Esophagus squamous epithelium (tissue), 5 donors: ENCODE measurements at places on chromosomes 5 and 9.

GRCh38 chr5:127320032-127320965, 29.7 kb downstream of the MEGF10 start:
- DNase-seq: no peak

DNA sequence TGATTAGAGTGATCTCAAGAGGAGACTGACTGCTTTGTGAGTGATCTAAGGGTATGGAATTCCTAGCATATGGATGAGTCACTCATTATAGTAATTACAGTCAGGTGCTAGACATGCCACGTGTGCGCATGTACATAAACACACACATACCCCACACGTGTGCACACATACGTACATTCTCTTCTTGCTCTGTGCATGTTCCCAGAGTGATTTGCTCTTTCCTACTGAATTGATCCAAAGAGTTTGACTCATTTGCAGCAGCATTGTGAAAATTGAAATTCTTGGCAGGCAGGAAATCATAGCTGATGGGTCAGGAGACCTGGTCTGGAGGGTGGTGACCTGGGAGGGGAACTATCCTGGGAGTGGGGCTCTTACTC, 63.8 kb downstream of the ANGPTL2 start:
- no peak for DNase-seq

- no peak for DNase-seq
Observed at GRCh38 chr5:112338681-112339337, 80.3 kb downstream of the EPB41L4A start.

DNA sequence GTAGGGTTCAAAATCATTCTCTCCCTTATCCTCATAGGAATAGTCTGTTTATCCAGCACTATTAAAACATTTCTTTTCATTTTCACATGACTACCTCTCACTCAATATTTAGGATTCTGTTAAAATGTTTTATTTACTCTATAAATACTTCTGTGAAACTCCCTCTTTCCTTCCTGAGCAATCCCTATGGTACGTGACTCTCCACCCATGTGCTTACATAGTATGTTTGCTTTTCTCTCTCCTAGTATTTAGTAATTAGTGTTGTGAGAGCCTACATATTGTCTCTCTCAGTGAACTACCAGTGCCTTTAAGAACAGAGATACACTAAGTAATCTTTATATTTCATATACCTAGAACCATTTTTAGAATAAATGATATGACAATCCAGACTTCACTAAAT, 46.0 kb downstream of the PTPRD start:
- no peak for DNase-seq

GRCh38 chr5:170421826-170422225, 32.7 kb upstream of the KCNMB1 start:
- DNase-seq: no peak

GRCh38 chr5:96733771-96734500, 71.8 kb downstream of the CAST start:
- no peak for DNase-seq

- DNase-seq: no peak
Observed at GRCh38 chr5:75720882-75721281, 3.6 kb upstream of the POC5 start.

- DNase-seq: no peak
Observed at GRCh38 chr9:134879664-134880483, 736 bp upstream of the FCN2 start.

DNA sequence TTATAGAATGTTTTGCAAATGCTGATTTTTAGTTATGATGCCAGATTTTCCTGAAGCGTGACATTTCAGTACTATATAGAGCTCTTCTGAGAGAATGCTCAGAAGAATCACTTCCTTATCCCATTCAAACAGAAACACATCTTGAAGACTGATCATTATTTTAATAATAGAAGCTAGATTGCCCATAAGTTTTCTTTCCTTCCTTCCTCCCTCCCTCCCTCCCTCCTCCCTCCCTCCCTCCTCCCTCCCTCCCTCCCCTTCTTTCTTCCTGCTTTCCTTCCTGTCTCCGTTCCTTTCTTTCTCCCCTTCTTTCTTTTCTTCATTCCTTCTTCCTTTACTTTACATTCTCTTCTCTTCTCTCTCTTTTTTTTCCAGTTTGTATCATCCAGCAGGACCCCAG, 767.4 kb downstream of the IRX1 start:
- DNase-seq: no peak

DNA sequence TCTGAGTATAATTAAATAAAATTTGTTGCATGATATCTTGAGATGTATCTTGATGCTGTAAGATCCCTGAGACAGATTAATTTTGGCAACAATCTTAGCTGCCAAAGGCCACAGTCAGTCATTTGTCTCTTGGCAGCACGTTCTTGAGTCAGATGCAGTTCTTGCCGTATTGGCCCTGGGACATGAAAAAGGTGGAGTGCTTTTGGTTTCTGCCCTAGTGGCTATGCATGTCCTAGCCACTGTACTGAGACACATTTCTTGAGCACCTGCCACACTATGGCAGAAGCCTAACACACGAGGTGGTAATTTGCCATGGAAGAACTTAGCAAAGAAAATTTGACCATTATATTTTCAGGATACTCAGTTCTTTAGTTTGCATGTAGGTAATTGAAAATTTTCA, 45.0 kb upstream of the PHF2 start:
- DNase-seq: no peak

DNA sequence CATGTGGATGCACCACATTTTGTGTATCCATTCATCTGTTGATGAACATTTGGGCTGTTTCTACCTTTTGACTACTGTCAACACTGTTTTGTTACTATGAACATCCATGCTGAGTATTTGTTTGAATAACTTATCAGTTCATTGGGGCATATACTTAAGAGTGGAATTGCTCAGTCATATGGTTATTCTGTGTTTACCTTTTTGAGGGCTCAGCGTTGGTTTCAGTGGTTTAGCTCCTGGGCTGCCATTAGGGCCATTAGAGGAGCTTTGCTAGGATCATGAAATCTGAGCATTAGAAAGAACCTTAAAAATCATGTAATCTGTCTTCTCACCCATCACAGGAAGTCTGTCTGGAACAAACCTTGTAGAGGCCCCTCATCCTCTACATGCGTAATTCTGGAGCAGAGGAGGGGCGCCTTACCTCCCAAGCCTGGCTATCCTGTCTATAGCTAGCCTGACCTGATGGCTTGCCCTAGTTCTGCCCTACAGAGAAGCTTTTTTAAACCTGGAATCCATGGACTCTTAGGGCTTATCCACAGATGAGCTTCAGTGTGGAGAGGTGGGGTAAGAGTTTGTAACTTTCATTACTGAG, 92.9 kb downstream of the PDZD2 start:
- DNase-seq: no peak

GRCh38 chr5:158378931-158379330, 520.0 kb upstream of the CLINT1 start:
- DNase-seq: no peak

GRCh38 chr5:107806705-107807104, 136.0 kb upstream of the EFNA5 start:
- no peak for DNase-seq

DNA sequence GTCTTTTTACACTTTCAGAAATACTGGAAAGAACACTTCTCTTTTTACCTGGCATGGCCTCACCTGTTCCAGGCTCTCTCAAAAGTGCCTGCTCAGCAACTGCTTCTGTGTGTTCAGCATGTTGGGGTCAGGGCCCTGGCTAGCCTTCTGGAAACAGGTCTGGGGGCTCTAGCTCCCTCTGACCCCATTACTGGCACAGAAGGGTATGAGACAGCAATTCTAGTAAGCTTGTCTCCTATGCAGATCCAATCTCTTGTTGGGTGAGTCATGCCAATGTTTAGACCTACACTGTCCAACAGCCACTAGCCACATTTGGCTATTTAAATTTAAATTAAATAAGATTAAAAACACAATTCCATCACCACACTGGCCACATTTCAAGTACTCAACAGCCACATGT, 80.8 kb downstream of the MAPKAP1 start:
- no peak for DNase-seq

DNA sequence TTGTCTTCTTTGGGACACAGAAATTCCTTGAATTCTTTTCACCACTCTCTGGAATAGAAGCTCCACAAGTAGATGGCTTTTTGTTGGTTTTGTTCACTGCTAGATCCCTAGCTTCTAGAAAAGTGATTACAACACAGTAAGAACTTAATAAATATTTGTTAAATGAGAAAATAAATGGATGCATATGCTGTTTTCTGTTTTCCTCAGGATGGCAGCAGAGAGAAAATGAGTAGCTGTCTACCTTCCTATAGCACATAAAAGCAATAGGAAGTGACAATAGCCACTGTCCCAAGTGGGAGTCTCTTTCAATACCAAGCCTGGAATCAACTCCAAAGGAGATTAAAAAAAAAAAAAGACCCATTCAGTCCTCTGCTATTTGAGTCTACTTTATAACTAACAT, 100.6 kb upstream of the NREP start:
- DNase-seq: no peak

GRCh38 chr9:25864509-25864908, 186.3 kb upstream of the TUSC1 start:
- DNase-seq: no peak

DNA sequence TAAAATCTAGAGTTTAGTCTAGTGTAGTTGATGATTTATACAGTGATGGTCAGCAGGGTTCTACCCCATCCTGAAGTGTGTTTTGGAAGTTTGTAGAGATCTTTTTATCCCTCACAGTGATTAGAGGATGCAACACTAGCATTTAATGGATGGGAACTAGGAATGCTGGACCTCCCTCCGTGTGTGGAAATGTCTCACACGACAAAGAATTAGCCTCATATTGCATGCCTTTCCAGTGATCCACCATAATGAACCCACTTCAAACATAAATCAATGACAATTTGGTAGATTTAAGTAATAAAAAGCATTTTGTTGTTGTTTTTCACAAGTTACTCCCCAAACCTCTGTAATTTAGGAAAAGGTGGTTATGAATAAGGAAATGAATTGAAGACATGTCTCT, 82.5 kb upstream of the LMNB1 start:
- DNase-seq: no peak

GRCh38 chr5:141392429-141393198, at the start of gene PCDHGA8:
TSS of gene PCDHGA8 (plus strand) at chr5:141392633. CDS start at chr5:141392814, 181 bp downstream.
- no peak for DNase-seq

GRCh38 chr9:132731230-132731629, 61.0 kb downstream of the GTF3C4 start:
- DNase-seq: no peak

DNA sequence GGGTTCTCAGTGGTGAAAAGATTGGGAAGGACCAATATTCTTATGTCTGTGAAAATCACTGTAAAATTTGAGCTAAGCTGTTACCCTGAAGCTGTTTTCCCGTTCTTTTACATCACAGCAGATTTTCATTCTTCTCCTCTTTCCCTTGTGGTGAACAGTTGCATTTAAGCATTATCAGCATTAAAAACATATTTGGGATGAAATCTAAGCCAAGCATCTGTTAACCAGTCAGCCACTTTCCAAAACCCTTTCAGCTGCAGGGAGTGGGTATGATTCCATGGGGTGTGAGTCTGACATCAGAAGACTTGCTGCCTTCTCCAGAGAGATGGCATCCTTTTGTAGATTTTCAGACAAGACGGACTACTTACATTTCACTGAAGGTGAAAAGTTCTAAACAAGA, 97.2 kb downstream of the TRIO start:
- DNase-seq: no peak

- DNase-seq: no peak
Observed at GRCh38 chr5:4740156-4740555, 400.0 kb upstream of the ADAMTS16 start.

DNA sequence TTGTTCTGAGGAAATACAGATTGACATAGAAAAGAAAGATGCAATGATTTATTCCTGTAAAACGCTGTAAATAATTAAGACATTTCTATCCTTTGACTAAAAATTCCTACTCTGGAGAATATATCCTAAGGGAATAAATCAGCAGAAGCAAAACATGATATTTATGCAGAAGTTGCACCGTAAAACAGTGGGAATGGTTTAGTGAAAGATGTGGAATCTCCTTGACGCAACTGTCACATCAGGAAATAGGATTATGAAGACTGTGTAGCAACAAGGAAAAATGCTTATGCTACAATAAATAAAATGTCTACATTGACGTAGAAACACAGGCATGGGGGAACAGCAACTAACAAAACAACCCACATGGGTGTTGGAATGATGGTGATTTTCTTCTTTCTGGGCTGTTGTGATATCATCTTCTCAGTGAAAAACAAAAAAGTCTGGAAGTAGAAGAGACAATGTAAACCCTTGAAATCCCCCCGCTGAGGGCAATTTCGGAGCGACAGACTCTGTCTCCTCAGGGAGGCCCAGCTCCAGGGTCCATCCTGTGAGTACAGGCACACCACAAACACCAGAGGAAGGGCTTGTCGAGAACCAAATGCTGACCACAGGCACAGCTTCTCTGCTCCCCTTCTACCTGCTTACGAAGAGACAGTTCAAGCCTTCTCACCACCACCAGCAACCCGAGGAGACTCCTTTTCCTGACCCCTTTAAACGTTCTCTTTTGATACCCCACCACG, 25.2 kb downstream of the COL23A1 start:
- no peak for DNase-seq

DNA sequence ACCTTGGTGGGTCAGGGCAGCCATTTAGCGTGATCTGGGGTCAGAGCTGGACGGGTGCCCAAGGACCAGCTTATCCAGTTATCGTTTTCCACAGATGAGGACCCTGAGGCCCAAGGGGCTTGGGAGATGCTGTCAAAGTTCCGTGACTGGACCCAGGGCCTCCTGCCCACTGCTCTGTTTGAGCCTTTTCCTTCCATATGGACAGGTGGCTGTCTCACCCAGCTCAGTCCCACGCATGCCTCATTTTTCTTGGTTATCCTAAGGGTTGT, 56.5 kb downstream of the TRIP13 start:
- DNase-seq: no peak

DNA sequence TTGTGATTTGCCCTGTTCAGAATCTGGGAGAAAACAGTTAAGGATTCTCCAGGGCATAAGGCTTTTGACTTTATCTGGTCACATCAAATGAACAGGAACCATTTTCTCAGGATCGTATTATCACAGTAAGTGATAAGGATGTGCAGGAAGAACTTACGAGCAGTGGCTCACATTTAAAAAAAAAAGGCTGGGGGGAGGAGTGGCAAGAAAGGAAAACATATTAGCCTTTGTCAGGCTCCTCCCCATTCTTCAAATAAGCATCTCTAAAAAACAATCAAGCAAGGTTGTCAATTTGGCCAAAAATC, 234.3 kb upstream of the TMEM161B start:
- DNase-seq: no peak

- no peak for DNase-seq
Observed at GRCh38 chr9:37187713-37188439, 67.5 kb downstream of the ZCCHC7 start.

- no peak for DNase-seq
Observed at GRCh38 chr5:68222310-68222709, 6.8 kb downstream of the PIK3R1 start.

- DNase-seq: no peak
Observed at GRCh38 chr5:3336666-3337065, 259.0 kb upstream of the IRX1 start.

GRCh38 chr9:96135753-96136290, 166.2 kb downstream of the HSD17B3 start:
- no peak for DNase-seq

GRCh38 chr5:56246769-56247168, 13.6 kb upstream of the ANKRD55 start:
- no peak for DNase-seq

- no peak for DNase-seq
Observed at GRCh38 chr9:93248386-93249040, 64.6 kb downstream of the WNK2 start.
